ENCODE measurements at places on chromosomes 1 and 21.

GRCh38 chr1:179941454-179941853, 13.2 kb upstream of the CEP350 start:
- H3K4me3 ChIP-seq, result no peak overlapping the region
- DNase-seq, result no peak
- no peaks in the 10 kb centered on the region for H3K36me3 ChIP-seq
- H3K4me1 ChIP-seq, result no peaks in the 10 kb centered on the region
- no peak overlapping the region for H3K27ac ChIP-seq

GRCh38 chr1:164928232-164928812, 369.3 kb downstream of the PBX1 start:
- no peak overlapping the region for H3K27ac ChIP-seq
- no peak for DNase-seq
- H3K27me3 ChIP-seq, result no peaks in the 10 kb centered on the region
- no peaks in the 10 kb centered on the region for H3K36me3 ChIP-seq
- no peak overlapping the region for H3K4me3 ChIP-seq
- peaks cover 6% of the 10 kb centered on the region for H3K4me1 ChIP-seq

- peaks cover 24% of the 10 kb centered on the region for H3K36me3 ChIP-seq
- no peak for DNase-seq
- no peaks in the 10 kb centered on the region for H3K27me3 ChIP-seq
- no peak overlapping the region for H3K27ac ChIP-seq
- no peaks in the 10 kb centered on the region for H3K4me1 ChIP-seq
Measured at GRCh38 chr1:15714406-15715136, 21.5 kb upstream of the SLC25A34 start.

DNA sequence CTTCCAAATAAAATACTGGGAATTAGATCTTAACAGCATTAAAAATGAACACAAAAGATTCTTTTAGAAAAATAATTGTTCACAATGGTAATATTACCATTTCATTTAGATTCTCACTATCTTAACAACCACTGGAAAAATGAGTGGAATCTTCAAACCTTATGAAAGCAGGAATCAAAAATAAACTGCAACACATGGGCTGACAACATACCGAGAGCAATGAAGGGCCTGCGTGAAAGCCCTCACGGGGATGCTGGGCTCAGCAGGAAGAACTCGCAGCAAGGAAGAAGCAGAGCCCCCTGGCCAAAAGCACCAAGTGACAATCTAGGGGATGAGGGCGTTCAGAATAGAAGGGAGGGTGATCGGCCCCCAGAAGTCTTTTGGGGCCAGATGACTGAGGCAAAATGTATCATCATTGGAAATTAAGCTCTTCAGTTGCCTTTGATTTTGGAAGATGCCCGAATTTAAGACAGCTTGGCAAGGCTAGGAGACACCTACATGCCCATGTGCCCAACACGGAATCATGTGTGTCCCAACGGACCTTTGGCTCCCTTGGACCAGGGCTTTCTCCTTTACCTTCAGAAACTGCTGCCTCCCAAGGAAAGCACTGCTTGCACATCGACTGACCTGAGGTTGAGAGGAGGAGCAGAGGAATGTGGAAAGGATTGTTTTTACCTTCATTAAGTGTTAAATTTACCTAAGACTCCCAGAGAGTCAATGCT, 103.9 kb downstream of the TGFBR3 start:
- no peaks in the 10 kb centered on the region for H3K4me1 ChIP-seq
- no peak overlapping the region for H3K27ac ChIP-seq
- no peak for DNase-seq
- H3K36me3 ChIP-seq, result no peaks in the 10 kb centered on the region
- H3K4me3 ChIP-seq, result no peak overlapping the region

DNA sequence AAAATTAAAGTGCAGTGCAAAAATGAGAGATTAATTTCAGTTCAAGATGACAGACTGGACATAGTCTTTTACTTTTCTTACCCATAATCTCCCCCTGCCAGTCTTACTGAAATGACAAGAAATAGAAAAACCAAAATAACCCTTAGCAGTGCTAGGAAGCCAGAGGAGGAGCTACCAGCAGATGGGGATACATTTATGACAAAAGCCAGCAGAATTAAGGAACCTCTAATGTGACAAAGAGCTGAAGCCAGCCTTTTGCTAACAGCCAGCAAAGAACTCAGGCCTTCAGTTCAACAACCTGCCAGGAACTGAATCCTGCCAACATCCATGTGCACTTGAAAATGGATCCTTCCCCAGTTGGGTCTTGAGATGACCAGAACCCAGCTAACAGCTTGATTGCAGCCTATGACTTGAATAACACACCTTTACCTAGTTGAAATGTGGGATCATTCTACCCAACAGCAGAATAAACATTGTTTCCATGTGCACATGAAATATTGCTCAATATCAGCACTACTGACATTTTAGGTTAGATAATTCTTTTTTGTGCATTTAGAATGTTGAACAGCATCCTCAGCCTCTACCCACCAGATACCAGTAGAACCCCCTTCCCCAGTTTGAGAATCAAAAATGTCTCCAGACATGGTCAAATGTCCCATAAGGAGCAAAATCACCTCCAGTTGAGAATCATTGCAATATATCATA, 7.9 kb upstream of the TRAF5 start:
- no peaks in the 10 kb centered on the region for H3K27me3 ChIP-seq
- no peaks in the 10 kb centered on the region for H3K4me1 ChIP-seq
- no peak overlapping the region for H3K27ac ChIP-seq
- DNase-seq, result no peak
- peaks cover 2% of the 10 kb centered on the region for H3K36me3 ChIP-seq

DNA sequence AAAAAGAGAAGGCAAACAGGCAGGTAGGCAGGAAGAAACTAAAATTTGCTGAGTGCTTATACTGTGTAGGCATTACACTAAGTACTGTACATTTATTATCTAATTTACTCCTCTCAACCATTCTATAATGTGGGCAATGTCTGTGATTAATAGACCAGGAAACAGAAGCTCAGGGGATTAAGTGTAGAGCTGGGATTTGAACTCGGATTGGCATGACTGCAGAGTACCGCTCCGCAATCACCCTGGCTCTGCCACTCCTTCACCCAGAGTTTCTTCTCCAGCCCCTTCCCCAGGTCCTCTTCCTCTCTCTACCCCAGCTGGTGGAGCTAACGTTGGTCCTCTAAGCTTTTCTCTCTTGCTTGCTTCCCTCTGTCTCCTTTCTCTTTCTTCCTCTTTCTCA, 11.5 kb upstream of the S100A2 start:
- H3K36me3 ChIP-seq, result no peaks in the 10 kb centered on the region
- DNase-seq, result no peak
- H3K4me1 ChIP-seq, result peaks cover 13% of the 10 kb centered on the region
- H3K4me3 ChIP-seq, result no peak overlapping the region
- H3K27me3 ChIP-seq, result no peaks in the 10 kb centered on the region

DNA sequence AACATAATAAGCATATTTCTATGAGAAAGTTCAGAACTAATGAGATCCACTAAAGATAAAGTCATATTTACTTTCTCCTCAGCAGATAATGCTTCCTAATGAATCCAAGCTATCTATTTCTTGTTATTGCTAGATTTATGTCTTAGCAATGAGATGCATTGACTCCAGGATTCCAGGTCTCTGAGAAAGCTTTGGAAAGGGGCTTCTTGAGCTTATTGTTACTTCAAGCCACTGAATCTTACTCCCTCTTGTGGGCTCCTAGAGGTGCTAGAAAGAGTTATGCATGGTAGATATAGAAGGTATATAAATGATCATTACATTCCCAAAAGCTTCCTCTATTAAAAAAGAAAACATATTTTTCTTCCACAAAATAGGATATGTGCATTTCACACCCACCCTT, 246.4 kb upstream of the ADAMTS5 start:
- H3K4me3 ChIP-seq, result no peak overlapping the region
- no peak for DNase-seq

DNA sequence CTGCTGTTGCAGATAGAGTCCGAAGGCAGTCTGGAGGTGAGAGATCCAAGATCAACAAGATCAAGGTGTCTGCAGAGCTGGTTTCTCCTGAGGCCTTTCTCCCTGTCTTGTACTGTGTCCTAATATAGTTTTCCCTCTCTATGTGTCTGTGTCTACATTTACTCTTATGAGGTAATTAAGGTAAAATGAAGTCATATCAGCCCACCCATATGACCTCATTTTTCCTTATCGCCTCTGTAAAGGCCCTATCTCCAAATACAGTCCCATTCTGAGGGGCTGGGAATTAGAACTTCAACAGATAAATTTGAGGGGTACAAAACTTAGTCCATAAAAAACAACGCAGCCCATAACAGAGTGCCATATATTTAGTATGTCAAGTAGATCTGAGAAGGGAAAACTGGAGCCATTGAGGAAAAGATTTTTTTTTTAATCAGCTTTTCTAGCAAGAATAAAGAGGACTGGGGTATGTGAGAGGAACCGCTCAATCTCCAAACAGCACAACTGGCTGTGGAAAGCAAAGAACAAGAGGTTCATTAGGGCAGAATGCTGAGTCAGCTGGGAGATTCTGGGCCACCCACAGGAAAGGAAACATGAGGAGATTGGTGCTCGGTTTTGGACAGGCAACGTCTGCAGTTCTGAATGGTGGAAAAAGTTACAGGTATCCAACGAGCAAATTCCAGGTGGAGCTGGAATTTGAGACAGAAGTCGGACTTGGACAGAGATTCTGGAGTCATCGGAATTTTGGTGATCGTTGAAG, 65.7 kb downstream of the MAP3K21 start:
- H3K4me3 ChIP-seq, result no peak overlapping the region
- no peak for DNase-seq
- no peaks in the 10 kb centered on the region for H3K4me1 ChIP-seq
- no peaks in the 10 kb centered on the region for H3K36me3 ChIP-seq

DNA sequence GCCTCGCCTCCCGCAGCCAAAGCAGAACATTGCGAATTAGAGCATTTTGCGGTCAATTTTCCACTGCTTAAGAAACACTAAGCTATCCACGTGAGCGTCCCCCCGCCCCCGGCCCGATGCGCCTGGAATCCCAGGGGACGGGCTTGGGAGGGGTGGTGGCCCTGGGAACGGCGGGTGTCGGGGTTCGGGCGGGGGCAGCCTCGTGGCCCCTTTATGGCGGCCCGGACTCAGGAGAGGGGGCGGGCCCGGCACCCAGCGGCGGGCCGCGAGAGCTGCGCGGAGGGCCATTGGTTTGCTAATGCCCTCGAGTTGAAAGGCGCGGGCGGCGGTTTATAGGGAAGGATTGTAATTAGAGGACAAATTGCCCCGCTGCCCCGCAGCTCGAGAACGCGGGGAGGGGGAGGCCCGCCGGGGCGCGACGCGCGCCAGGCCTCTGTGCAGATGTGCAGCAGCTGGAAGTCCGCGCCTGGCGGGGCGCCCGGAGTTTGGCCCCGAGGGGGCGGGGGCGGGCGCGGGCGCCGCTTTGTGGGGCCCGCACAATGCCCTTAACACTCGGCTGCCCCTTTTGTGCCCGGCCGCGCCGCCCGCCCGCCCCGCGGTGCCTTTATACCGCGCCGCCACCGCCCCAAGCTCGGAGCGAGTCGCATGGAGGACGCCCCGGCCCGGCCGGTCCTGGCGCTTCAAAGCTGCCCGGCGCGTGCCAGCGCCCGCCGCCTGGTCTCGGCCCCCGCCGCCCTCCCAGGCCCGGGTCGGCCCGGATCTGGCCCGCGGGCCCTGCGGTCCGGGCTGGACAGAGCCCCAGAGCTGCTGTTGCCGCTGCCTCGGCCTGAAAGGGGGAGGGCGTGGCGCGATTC, 1.9 kb upstream of the HES3 start:
- H3K27ac ChIP-seq, result no peak overlapping the region
- no peaks in the 10 kb centered on the region for H3K36me3 ChIP-seq
- peaks cover 2% of the 10 kb centered on the region for H3K4me1 ChIP-seq

GRCh38 chr1:83950106-83950661, 48.7 kb downstream of the TTLL7 start:
- H3K4me3 ChIP-seq, result no peak overlapping the region
- no peaks in the 10 kb centered on the region for H3K4me1 ChIP-seq
- no peak for DNase-seq

- no peaks in the 10 kb centered on the region for H3K36me3 ChIP-seq
- no peak overlapping the region for H3K4me3 ChIP-seq
- H3K4me1 ChIP-seq, result no peaks in the 10 kb centered on the region
- DNase-seq, result no peak
Measured at GRCh38 chr1:174445817-174446216, 1.9 kb upstream of the GPR52 start.

GRCh38 chr1:93616221-93616995, 65.2 kb downstream of the BCAR3 start:
- H3K4me3 ChIP-seq, result no peak overlapping the region
- H3K4me1 ChIP-seq, result peaks cover 50% of the 10 kb centered on the region
- peak overlapping the region; percentile 91 for H3K27ac ChIP-seq
- H3K36me3 ChIP-seq, result peaks cover 1% of the 10 kb centered on the region
- no peak for DNase-seq
- no peaks in the 10 kb centered on the region for H3K27me3 ChIP-seq

DNA sequence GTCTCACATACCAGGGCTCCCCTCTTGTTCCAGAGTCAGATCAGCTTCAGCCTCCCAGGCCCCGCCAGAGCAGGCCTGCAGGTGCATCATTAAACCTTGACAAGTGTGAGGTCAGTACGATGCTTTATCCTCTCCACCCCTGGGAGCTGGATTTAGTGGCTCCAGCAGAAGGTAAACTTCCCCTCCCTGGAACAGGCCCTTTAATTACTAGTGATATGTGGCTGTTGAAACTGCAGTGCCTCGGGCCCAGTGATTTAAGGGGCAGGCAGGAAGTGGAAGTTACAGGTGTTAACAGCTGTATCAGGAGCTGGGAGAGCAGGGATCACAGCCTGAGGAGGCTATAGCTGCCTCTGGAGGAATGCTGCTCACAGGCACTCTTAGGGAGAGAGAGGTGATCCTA, 132.4 kb upstream of the KLHDC7A start:
- H3K27ac ChIP-seq, result no peak overlapping the region
- no peaks in the 10 kb centered on the region for H3K36me3 ChIP-seq
- DNase-seq, result no peak
- H3K4me3 ChIP-seq, result no peak overlapping the region
- peaks cover 3% of the 10 kb centered on the region for H3K4me1 ChIP-seq

- no peak overlapping the region for H3K4me3 ChIP-seq
- H3K4me1 ChIP-seq, result no peaks in the 10 kb centered on the region
- H3K36me3 ChIP-seq, result no peaks in the 10 kb centered on the region
- DNase-seq, result no peak
- H3K27me3 ChIP-seq, result no peaks in the 10 kb centered on the region
Measured at GRCh38 chr1:38940339-38941047, 1.1 kb downstream of the RHBDL2 start.

DNA sequence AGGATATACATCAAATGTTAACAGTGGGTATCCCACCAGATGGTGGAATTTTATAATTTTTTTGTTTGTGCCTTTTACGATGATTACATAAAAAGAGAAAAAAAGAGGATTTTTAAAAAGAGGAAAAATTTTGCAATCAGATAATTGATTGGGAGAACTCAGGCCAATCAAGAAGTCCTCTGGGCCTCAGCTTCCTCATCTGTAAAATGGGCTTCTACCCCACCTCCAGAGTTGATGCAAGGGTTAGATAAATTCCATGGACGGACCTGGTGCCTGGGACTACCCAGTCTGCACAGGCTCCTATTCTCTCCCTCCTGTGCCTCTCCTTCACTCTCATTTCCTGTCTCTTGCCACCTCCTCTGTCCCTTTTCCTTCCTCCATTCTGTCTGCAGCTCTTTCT, 88.9 kb downstream of the TRABD2B start:
- H3K27ac ChIP-seq, result no peak overlapping the region
- DNase-seq, result no peak

- H3K27ac ChIP-seq, result no peak overlapping the region
- H3K27me3 ChIP-seq, result no peaks in the 10 kb centered on the region
- H3K4me3 ChIP-seq, result no peak overlapping the region
- DNase-seq, result no peak
- peaks cover 10% of the 10 kb centered on the region for H3K4me1 ChIP-seq
Measured at GRCh38 chr1:236140705-236141446, 1.5 kb upstream of the GPR137B start.
